ENCODE measurements at places on chromosomes 2 and 18.
A peak's percentile ranks its signal among the peaks of the same experiment; 100 is the strongest.

- DNase-seq = no peak
Observed at GRCh38 chr2:73893764-73894474, 1.1 kb downstream of the ACTG2 start.

DNA sequence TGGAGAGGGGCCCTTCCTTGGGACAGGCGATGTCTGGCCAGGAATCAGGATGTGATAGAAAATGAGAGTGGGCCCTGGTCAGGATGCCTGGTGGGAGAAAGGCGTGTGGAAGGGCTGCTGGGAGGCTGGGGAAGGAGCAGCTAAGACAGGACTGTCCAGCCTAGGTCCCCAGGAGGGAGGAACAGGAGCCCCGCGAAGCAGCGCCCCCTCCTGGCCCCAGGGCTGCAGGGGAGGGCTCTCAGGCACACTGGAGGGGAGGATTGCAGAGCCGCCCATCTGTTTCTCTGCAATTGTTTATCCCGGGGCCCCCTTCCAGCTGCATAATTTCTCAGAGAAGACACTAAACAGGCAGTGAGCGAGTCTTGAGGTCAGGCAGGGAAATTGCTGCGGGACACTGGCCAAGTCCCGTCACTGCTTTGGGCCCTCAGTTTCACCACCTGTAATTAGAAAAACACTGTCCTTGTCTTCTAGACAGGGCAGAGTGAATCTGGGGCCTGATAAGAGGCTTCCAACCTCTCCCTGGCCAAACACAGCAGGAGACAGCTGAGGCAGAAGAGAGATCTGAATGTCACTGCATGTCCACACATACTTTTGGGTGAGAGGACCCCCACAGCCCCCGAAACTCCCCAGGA lies 3.9 kb upstream of the NPPC start:
- no peak for DNase-seq

- no peak for DNase-seq
Observed at GRCh38 chr2:7071916-7072556, 154.8 kb downstream of the RNF144A start.

DNA sequence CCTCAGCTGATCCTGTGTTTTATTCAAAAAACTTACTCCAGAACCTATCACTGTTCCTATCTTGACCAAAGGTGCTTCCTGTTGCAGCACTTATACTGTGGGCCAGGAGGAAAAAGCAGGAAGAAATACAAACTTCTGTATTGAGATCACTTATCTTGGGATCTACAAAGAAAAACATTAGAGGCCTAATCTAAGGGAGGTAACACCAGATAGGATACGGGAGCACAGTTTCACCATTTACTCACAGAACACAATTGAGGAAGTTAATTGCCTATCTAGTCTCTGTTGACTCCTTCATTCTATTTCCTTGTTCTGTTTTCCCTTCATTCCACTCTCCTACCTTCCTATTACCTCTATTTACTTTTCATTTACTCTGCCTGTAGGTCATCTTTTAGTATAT lies 287.2 kb upstream of the LINC00305 start:
- no peak for DNase-seq

DNA sequence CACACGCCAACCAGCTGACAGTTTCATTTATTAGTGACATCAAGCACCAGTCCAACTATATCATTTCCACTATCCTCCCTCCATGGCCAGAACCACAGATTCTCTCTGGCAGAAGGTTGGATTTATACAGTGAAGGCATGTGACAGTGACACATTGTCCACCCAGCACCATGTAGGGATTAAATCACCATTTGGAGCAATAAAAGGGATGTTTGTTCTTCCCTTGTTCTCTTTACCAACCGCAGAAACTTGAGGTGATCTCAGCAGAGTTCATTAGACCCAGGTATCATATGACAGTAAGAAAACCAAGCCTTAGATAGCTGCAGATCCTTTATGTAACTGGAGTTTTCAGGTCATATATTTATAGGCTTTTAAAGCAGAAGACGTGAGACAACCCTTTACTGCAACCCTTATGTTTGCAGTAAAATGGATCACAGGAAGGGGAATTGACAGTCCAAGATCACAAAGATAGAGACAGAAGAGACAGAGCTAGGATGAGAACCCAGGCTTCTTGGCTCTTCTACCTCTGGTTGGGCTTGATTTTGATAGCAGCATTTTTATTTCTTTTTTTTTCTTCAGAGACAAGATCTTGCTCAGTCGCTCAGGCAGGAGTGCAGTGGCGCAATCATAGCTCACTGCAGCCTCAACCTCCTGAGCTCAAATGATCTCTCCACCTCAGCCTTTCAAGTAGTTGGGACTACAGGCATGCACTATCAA lies 80.1 kb downstream of the XDH start:
- DNase-seq = no peak

DNA sequence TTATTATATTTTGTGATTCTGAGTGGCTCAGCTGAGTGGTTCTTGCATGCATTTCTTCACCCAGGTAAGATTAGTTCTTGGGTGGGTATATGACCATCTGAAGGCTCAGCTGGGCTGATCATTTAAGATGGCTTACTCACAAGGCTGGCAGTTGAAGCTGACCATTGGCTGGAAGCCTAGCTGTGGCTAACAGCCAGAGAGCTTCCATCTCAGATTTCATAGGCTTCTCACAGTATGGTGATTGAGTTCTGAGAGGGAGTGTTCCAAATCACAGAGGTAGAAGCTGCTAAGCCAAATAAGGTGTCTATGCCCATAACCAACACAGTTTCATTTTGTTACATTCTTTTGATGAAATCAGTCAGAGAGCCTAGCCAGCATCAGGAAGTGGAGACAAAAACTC lies 117.4 kb upstream of the RPRM start:
- no peak for DNase-seq

DNA sequence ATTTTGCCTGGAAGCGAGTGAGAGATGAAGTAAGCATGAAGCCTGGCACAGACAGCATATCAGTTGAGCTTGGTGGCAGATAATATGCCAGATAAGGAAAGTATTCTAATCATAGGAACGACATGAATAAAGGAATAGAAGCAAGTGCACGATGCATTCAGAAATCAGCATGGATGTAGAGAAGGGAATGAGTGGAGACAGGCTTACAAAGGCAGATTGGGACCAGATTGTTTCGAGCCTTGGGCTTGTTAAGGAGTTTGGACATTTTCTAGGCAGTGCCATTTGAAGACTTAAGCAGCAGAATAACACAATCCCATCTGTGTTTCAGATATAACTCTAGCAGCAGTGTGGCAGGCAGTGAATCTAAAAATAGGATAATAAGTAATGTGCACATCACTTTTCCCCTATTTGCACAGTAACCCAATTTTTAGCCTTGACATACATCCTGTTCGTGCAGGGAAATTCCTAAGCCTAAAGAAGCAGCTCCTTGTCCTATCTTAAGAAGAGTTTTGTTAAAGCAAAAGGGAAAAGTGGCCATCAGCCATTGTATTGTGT lies 450.2 kb downstream of the PLCL1 start:
- no peak for DNase-seq

- DNase-seq = no peak
Observed at GRCh38 chr2:51344886-51345285, 313.0 kb upstream of the NRXN1 start.

GRCh38 chr18:70295192-70296188 lies 6.6 kb downstream of the SOCS6 start:
- no peak for DNase-seq

- DNase-seq = peak; percentile 56
Observed at GRCh38 chr18:58529714-58530354, 99.1 kb downstream of the ALPK2 start.

DNA sequence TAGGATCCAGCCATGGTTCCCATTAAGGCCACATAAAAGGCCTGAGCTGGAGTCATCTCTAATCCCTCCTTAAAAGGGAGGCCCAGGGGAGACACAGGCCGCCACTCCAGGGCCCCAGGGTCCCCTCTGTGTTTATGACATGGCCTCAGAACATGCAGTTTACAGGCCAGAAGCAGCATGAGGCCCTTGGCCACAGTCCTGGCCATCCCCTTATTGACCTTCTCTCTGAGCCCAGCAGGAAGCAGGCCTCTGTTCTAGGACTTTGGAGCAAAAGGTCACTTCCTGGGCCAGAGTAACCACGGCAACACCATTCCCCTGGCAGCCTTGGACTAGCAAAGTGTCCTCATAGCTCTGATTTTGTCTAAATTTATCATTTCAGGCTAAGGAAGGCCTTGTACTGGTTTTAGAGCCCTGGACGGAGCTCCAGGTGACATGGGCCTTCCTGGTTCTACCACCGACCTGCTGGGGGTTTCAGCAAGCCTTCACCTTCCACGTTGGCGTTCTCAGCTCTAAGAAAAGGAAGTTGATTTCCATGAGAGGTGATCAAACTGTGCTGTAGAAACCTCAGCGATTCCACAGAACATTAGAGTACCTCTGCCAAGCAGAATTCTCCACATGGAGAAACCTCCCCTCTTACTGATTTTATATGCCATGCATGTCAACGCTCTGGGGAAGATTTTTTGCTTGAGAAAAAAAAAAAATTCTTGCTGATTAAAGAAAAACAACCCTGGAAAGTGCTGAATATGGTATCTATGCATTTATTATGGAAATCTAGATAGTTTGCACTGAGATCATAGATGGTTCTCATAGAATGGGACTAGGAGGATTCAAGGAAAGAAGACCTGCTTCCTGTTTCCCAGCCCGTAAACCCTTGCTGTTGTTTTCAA lies 53.7 kb downstream of the HS1BP3 start:
- no peak for DNase-seq

- DNase-seq = no peak
Observed at GRCh38 chr2:105376789-105377240, 22.0 kb downstream of the FHL2 start.

GRCh38 chr2:200713003-200713703 lies 98.6 kb upstream of the BZW1 start:
- peak; percentile 85 for DNase-seq

DNA sequence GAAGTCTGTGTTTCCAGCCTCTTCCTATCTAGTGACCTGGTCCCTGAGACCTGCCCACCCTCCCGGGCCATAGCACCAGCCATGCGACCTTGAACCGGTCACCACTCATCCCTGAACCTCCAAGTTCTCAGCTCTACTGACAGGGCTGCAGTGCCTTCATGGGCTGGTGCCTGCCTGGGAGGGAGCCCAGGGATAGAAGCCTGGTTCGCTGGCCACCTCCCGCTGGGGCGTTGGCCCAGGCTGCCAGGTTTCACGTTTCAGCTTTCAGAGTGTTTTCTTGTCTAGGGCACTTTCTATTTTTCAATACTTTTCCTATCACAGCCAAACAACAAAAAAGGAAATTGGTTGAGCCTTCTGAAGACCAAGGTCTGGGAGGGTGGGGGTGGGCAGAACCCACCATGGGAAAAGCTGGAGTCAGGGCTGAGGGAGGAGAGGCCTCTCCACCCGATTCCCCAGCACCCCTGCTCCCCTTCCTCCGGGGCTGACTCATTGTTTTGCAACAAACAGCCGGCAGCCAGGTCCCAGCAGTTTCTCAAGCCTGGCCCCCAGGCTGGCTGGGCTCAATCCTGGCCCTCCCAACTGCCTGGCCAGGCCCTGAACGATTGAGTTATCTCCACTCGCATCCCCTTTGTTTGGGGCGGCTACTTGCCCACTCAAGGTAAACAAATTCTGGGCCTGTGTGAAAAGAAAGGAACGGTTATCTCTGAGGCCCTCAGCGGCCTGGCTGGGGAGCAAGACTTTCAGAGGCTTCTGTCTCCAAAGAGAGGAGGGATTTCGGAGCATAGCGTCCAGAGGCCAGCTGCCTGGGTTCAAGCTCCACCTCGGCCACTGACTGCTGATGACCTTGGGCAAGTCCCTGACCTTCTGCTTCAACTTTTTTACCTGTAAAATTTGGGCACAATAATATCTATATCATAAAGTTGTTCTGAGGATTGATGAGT lies 47.5 kb downstream of the ZFP36L2 start:
- no peak for DNase-seq

DNA sequence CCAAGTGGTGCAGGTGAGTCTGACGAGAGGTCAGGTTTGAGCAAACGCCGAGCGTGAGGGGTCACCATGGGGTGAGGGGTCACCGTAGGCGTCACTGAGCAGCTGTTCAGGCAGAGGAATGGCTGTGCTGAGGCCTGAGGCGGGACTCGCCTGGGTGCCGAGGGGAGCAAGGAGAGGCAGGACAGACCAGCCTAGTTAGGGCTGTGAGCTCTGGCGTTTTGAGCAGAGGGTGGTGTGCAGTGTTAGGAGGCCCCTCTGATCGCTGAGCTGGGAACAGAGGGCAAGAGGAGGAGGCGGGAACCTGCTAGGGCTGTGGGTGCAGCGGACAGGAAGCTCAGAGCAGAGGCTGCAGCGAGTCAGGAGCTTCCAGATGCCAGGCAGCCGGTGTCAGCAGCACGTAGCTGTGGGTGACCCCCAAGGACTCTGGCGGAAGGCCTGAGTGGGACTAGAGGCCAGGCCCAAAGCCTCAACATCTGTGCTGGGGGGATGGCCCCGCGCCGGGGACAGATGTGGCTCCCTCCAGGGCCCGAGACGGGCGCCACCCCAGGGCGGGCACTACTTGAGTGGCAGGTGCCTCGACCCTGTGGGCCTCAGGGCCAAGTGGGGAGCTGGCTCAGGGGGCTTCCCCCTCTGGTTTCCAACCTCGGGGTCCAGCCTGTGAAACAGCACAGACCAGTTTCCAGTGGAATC lies 55.7 kb downstream of the KCNG2 start:
- DNase-seq = no peak

DNA sequence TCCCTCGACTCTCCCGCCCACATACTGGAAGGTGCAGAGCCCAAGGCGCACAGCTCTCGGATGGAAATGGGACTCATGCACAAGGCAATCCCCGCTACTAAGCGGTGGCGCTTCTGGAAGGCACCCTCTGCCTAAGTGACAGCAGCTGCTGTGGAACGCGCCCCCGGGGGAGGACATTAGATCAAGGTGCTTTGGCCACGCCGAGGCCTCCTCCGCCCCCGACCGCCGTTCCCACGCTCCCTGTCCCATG lies 202 bp downstream of the MCEE start:
- no peak for DNase-seq

GRCh38 chr2:107932979-107933378 lies 53.3 kb upstream of the SLC5A7 start:
- no peak for DNase-seq

- DNase-seq = no peak
Observed at GRCh38 chr18:77153404-77153803, 20.8 kb upstream of the MBP start.

DNA sequence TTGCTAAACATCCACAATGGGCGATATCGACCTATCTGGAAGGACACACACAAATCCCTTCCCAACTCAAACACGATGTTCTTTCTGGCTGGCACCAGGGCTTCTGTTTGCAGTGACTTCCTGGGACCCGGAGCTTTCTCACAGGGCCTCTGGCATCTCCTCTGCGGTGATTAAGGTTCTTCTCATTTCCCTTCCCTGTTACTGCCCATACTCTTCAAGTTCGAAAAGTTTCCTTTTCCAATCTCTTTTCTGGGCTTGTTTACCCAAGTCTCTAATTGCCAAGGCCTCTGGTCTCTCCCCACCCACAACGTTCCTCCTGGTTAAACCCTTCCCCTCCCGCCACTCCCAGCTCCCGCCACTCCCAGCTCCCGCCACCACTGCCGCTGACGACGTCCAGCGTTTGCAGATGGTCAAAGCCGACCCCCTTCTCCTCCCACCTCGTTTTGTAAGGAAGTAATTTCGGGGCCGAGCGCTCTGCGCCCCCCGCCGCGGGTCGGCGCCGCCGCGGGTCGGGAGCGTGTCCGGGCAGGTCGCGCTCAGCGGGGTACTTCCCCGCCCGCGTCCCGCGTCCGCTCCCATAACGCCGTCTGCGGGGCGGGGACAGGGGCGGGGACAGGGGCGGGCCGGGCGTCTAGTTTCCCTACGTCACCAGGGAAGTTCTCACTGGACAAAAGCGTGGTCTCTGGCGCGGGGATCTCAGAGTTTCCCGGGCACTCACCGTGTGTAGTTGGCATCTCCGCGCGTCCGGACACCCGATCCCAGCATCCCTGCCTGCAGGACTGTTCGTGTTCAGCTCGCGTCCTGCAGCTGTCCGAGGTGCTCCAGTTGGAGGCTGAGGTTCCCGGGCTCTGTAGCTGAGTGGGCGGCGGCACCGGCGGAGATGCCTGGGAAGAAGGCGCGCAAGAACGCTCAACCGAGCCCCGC lies at the start of gene PMAIP1:
Gene PMAIP1, plus strand, starts transcription at position 699 of the 924 bp plus-strand sequence. Its CDS starts 182 bp downstream, at position 881.
- peak; percentile 79 for DNase-seq

Measured in stimulated activated CD8-positive, alpha-beta memory T cell treated with anti-CD3 and anti-CD28 coated beads, Interleukin-4, amount 100 ng/mL, for 4 hours (primary cell).